GM23248 (cell line): ENCODE measurements at places on chromosomes 2 and 18. TPM values are rescaled to one million over a fixed set of nuclear protein-coding genes. Genes with fewer than 3 reads are reported as not detected.

Gene COL5A2
- polyA plus RNA-seq, result 248 and 252 TPM in 2 replicates

Gene TDRD15
- polyA plus RNA-seq, result not detected in 2 replicates

Gene VIT
- polyA plus RNA-seq, result 0.31 TPM in 1 of 2 replicates, not detected in the other

Gene XIRP2
- polyA plus RNA-seq, result not detected in 2 replicates

Gene RAB27B
- 0.18 and 0.45 TPM in 2 replicates for polyA plus RNA-seq

Gene GKN2
- polyA plus RNA-seq, result not detected in 2 replicates

Gene CXCR1
- polyA plus RNA-seq, result not detected in 2 replicates

Gene DSC2
- polyA plus RNA-seq, result not detected in 2 replicates

Gene HJURP
- 13.5 and 13.9 TPM in 2 replicates for polyA plus RNA-seq

Gene MC2R
- polyA plus RNA-seq, result not detected in 2 replicates

Gene SERPINB3
- polyA plus RNA-seq, result 0.24 TPM in 1 of 2 replicates, not detected in the other

Gene SKA1
- 6.6 and 9.4 TPM in 2 replicates for polyA plus RNA-seq

Gene PDE1A
- 0.93 and 1.0 TPM in 2 replicates for polyA plus RNA-seq

Gene PJVK
- 1.3 and 1.6 TPM in 2 replicates for polyA plus RNA-seq

Gene OTOS
- not detected in 2 replicates for polyA plus RNA-seq

Gene SLC23A3
- polyA plus RNA-seq, result 0.24 and 0.58 TPM in 2 replicates

Gene MAB21L4
- not detected in 2 replicates for polyA plus RNA-seq

Gene FBXO36
- polyA plus RNA-seq, result 6.3 and 6.5 TPM in 2 replicates

Gene MRO
- not detected in 2 replicates for polyA plus RNA-seq

Gene MREG
- 1.8 and 2.5 TPM in 2 replicates for polyA plus RNA-seq

Gene FAP
- 198 and 200 TPM in 2 replicates for polyA plus RNA-seq

Gene LIMS3
- 7.6 and 10.2 TPM in 2 replicates for polyA plus RNA-seq

Gene BOK
- 28.0 and 28.1 TPM in 2 replicates for polyA plus RNA-seq

Gene PDIA6
- 502 and 516 TPM in 2 replicates for polyA plus RNA-seq

Gene FOXD4L1
- not detected in 2 replicates for polyA plus RNA-seq

Gene KRTCAP3
- 0.56 and 0.67 TPM in 2 replicates for polyA plus RNA-seq

Gene COA5
- 38.2 and 42.0 TPM in 2 replicates for polyA plus RNA-seq

Gene UGT1A4
- not detected in 2 replicates for polyA plus RNA-seq
